ENCODE measurements at places on chromosomes 6 and 20.

DNA sequence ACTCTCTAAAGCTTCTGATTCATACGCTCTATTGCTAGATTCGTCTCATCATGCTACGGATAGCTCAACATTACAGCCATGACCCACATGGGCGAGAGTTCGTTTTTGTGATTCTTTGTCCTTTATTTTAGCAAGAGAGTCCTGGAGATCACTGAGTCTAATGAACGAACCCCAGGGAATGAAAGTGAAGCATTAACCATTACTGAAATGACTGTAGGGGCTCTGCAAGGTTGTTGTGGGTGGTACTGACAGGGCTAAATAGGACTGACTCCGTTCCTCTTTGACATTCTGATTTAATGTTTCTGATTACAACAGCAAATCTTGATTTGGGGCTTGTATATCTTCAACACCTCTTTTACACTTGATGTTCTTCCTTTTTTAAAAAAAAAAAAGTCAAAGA is 13.7 kb upstream of the RTF2 start:
- DNase-seq: no peak

- no peak for DNase-seq
Observed at GRCh38 chr6:50471041-50471440, 242.3 kb upstream of the TFAP2D start.

GRCh38 chr6:27867945-27868300 is 44.3 kb downstream of the OR2B2 start:
- peak; percentile 49 for DNase-seq

DNA sequence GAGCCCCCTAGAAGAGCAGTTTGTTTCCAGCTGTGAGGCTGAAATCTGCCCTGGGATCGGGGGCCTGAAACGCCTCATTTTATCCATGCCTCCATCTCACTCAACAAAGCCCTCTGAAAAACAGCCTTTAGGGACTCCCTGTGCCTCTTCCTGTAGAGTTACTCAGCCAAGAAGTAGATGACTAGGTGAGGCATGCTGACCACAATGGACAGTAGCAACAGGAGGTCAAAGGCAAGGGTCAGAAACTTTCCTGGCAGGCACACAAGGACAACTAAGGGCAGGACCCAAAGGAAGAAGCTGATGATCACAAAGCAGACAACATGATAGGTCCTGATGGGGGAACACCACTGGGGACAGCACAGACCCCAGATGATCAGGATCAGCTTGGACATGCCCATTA is 12.8 kb downstream of the MAS1L start:
- no peak for DNase-seq

GRCh38 chr6:104862456-104862855 is 2.7 kb upstream of the HACE1 start:
- DNase-seq: no peak

DNA sequence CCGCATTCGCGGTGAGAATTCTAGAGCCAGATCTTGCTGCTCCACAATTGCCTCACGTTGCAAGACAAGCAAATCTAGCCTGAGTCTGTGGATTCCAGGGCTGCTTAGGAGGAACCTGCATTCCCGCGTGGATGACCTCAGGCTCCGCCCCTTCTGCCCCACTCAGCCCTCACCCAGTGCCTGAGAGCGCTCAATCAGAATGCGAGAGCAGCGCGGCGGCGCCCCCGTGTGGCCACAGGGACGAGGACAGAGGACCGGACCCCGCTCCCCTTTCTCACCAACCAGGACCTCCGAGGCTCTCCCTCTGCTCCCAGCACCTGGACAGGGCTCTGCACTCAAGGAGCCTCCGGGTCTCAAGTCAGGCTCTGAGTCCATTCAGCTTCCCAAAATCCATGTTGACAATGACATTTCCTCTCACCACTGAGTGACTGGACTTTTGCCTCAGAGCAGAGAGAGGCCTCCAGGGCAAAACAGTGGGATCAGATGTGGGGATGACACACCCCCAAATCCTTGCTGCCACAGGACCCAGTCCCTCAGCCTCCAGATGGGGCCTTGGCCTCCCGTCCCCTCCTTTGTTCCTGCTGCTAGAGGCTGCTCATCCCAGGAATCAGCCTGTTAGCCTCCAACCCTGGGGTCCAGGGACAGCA is 52.0 kb downstream of the RPP21 start:
- peak; percentile 48 for DNase-seq

DNA sequence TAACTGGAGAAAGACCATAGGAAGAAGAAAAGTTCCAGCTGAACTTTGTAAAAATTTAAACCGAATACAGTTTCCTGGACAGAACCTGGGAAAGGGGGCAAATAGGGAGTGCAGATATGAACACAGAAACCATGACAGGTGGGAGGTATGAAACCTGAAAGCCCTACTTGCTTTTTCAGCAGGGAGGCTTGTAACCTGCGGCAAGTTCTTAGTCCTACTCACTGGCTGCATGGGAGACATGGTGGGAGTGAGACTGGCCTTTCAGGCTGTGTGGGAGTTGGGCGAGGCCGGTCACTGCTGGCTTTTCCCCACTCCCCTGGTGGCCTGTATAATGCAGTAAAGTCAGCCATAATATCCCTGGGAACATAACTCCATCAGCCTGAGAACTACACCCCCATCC is 54.2 kb downstream of the ROS1 start:
- DNase-seq: no peak

DNA sequence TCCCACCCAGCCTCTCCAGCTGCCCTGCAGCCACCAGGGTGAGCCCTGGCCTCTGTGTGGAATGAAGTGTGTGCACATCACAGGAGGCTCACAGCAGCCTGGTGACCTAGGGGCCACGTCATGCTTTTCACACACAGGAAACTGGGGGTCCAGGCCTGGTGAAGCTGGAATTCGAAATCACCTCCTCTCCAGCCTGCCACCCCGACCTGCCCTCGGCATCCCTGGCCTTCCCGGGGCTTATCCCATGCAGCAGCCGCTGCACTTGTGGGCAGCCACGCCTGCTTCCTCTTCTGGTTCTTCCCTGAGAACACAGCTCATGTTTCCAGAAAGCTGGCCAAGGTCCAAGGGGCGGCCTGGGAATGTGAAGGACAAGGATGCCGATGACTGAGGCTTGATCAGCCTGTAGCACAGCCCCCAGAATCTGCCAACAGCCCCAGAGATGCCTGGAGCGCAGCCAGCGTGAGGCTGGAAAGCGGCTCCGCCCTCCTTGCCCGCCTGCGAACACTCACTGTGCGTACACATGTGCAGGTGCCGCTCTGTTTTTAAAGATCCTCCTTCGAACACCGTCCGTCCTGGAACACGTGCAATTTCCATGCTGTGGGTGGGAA is 4.2 kb upstream of the NTSR1 start:
- DNase-seq: no peak

DNA sequence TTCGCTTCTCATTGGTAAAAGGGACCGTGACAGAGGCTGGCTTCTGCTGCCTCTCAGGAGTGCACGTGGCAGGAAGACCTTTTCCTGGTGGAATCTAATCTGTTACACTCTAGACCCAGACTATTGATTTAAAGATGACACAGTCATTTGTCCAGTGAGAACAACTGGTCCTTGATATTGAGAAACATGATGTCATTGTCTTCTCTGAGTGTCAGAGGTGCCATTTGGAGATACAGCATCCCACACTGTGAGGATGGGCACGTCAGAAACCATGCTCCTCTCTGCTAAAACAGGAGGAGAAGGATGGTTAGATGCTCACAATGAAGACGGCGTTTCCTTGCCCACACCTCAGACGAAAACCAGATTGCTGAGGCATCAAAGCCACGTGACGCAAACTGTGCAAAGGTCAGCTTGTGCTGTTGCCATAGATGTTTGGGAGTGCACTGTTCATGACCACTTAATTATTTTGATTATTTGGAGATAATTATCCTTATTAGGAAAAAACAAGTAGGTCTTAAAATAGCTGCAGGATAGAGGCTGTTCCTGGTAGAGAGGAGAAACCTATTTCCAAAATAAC is 169.0 kb downstream of the SMOC2 start:
- DNase-seq: no peak

- no peak for DNase-seq
Observed at GRCh38 chr20:49690899-49691620, 22.6 kb downstream of the B4GALT5 start.

GRCh38 chr6:136990754-136991153 is 54.0 kb downstream of the IL20RA start:
- no peak for DNase-seq

GRCh38 chr20:60361761-60362395 is 403.7 kb downstream of the CDH26 start:
- no peak for DNase-seq

DNA sequence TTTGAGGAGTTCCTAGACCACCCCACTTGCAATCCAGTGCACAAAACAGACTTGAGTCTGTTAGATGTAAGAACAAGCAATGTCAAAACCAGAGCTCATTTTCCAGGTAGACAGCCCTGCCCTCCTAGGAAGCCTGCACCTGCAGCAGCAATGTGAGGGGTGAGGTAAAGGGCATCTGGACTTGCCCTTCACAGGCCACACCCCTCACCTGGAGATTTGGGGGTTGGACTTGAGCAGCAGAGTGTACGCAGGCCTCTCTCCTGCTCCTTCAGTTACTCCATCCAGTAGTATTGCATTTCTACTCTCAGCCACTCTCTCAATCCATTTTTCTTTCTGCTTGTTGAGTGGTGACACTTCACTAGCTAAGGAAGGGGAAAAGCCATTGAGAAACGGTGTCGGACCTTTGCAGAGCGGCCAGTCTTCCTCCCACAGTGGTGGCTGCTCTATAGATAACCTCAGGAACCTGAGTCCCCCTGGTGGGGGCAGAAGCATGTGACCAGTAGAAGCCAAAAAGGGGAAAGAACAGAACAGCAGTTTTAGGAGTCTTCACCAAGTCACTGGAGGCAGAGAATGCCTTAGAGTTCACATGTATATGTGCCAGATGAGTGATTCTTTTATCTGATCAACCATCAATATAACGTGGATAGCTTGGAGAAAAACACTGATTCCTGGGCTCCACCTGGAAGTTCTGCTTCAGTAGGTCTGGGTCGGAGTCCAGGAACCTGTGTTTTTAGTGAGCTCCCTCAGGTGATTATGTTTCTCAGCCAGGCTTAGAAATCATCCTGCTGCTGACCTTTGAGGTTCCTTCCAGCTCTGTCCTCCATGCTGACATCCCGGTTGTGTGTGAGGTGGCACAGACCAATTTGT is 28.0 kb downstream of the ARFGEF2 start:
- DNase-seq: no peak

DNA sequence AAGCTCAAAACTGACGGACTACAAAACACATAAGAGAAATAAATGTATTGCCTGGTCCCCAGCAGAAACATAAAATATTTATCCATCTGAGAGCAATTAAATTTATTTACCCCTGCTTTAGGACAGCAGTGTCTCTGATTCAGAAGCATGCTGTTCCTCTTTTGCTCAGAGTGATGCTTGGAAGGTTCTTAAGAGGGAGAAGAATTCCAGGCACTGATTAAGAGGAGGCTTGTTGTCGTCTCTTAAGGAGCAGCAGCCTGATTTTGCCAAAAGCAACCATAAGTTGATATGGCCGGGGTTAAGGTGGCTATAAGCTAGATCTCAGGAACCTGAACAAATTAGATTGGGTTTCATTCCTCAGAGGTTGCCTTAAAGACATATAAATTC is 25.8 kb downstream of the CAP2 start:
- no peak for DNase-seq

DNA sequence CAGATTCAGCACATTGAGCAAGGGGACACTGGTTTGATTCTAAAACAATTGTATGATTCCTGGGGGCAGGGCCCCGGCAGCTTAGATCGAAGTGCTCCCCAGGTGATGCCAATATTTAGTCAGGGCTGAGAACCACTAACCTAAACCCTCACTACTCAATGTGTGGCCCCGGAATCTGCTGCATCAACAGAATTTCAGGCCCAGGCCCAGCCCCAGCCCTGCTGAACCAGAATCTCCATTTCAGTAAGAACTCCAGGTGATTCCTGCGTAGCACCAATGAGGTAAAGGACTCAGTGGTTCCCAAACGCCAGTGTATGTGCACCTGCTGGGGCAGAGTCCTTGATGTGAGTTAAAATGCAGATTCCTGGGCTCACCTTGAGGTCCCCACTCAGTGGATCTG is 152.8 kb upstream of the KCNG1 start:
- no peak for DNase-seq

GRCh38 chr6:132865829-132866228 is 51.5 kb downstream of the RPS12 start:
- no peak for DNase-seq

- DNase-seq: no peak
Observed at GRCh38 chr20:51372176-51372803, 170.2 kb downstream of the NFATC2 start.

- no peak for DNase-seq
Observed at GRCh38 chr6:102215425-102215824, 821.9 kb downstream of the GRIK2 start.

DNA sequence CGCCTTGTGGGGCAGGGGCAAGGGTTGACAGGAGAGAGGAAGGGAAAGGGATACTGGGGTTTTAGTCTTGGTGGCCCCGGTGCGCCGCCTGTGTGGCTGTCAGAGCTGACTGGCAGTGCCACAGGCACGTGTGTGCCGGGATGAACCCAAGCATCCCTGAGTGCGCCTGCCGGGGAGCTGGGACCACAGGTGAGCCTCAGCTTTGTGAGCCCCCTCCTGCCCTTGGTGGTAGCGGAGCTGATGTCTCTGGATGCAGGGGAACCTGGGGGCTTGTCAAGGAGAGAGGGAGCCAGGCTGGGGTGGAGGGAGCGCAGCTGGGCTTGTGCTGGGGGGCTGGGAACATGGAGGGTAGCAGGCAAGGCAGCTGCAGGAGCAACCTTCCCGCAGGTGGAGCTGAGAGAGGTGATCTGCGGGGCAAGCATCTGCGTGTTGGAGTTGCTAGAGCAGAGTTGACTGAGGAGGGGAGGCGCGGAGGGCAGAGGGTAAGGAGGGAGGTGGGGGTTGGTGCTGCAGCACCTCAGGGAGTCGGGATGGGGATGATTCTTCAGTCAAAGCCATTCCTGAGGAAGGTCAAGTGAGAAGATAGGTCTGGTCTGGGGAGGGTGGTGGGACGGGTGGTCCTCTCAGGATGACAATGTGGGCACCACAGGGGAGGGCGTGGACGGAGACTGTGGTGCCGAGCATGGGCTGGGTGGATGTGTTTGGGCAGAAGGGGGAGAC is 28.1 kb downstream of the PYGB start:
- no peak for DNase-seq

DNA sequence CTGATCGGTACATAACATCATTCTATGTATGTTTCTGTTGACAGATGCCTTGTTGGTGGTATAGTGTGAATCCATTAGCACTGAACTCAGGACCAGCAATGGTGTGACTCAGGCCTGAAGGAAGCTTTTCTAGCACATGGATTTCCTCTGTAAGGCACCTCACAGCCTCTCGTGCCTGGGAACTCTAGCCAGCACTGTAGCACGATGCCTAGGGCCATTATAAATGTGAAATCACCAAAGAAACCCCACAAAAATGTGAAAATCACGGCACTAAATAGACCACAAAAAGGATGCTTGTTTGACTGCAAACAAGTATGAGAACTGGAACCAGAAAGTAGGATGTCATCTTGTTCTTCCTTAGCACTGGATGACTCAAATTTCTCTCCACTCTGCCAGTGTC is 63.7 kb upstream of the NKX2-2 start:
- no peak for DNase-seq

- DNase-seq: no peak
Observed at GRCh38 chr6:98487612-98488011, 346.8 kb upstream of the POU3F2 start.
